Heart left ventricle (tissue), 16 donors: ENCODE measurements at places on chromosomes 13 and 19. TPM values are rescaled to one million over a fixed set of nuclear protein-coding genes. Genes with fewer than 3 reads are reported as not detected.

- peak; percentile 63 for DNase-seq
- no peaks in the 10 kb centered on the region for H3K36me3 ChIP-seq
- H3K27ac ChIP-seq: peak overlapping the region; percentile 76
- H3K27me3 ChIP-seq: peaks cover 27% of the 10 kb centered on the region
- no peaks in the 10 kb centered on the region for H3K4me1 ChIP-seq
Observed at GRCh38 chr19:45211751-45212381, 33.3 kb downstream of the BLOC1S3 start.

GPR12 gene
- 0.08 TPM for polyA plus RNA-seq

GRCh38 chr13:113886561-113887112 is 22.8 kb upstream of the GAS6 start:
- peaks cover 24% of the 10 kb centered on the region for H3K4me1 ChIP-seq
- no peak overlapping the region for H3K4me3 ChIP-seq
- DNase-seq: no peak
- no peaks in the 10 kb centered on the region for H3K36me3 ChIP-seq

AKAP8 gene
- polyA plus RNA-seq: 9.6 TPM

DNA sequence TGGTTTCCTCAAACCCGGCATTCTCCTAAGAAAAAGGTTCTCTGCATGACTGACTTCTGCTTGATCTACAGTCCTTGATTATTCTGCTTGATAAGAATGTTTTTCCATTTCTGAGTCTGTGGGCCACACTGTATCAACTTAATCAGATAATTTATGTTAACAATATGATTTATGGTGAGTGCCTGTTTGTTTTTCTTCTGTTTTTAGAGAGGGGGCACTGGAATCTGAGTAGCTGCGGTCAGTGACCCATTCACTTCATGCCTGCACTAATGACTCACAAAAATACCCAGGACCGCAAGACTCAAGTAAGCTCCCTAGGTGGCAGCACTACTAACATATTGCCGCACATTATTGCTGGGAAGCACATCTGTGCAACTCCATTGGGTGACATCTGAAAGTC is 542.3 kb upstream of the ATXN8OS start:
- no peaks in the 10 kb centered on the region for H3K27me3 ChIP-seq
- H3K36me3 ChIP-seq: no peaks in the 10 kb centered on the region
- no peak overlapping the region for H3K4me3 ChIP-seq
- no peaks in the 10 kb centered on the region for H3K4me1 ChIP-seq
- no peak overlapping the region for H3K27ac ChIP-seq

DNA sequence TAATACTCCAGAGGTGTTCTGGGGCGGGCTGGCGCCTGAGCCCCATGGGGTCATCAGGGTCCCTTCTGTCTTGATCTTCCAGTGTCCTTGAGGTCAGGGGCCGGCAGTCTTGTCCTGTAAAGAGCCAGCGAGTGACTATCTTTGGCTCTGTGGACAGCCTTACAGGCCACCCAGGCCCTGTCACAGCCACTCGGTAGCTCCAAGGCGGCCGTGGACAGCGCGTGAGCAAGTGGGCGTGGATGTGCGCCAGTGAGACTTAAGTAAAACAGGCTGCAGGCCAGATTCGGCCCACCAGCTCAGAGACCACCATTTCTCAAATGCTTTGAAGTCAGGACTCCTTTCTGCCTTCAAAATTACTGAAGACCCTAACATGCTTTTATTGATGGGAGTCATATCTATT is 3.7 kb downstream of the ZNF444 start:
- no peaks in the 10 kb centered on the region for H3K4me1 ChIP-seq
- H3K4me3 ChIP-seq: no peak overlapping the region
- no peaks in the 10 kb centered on the region for H3K36me3 ChIP-seq
- H3K27ac ChIP-seq: peak overlapping the region; percentile 30
- H3K27me3 ChIP-seq: no peaks in the 10 kb centered on the region

CRX gene
- not detected for polyA plus RNA-seq

DNA sequence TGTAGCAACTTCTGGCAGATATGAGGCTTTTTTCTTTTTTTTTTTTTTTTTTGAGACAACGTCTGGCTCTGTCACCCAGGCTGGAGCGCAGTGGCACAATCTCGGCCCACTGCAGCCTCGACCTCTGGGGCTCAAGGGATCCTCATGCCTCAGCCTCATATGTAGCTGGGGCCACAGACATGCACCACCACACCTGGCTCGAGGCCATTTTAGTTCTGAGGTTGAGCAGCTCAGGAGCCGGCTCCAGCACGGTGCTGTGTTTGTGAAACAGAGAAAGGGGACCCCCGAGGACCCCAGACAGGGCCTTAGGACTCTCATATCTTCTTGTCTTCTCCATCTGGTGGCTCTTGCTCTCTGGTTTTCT is 3.4 kb upstream of the FLT3LG start:
- H3K27ac ChIP-seq: no peak overlapping the region
- peaks cover 48% of the 10 kb centered on the region for H3K4me1 ChIP-seq
- DNase-seq: no peak
- H3K36me3 ChIP-seq: no peaks in the 10 kb centered on the region
- H3K27me3 ChIP-seq: no peaks in the 10 kb centered on the region
- H3K4me3 ChIP-seq: no peak overlapping the region

GRCh38 chr19:19459707-19460251 is 54.3 kb downstream of the GATAD2A start:
- no peaks in the 10 kb centered on the region for H3K27me3 ChIP-seq
- peak overlapping the region; percentile 65 for H3K27ac ChIP-seq
- DNase-seq: no peak
- no peaks in the 10 kb centered on the region for H3K36me3 ChIP-seq

GRCh38 chr19:18846862-18847548 is 15.2 kb downstream of the UPF1 start:
- no peak overlapping the region for H3K4me3 ChIP-seq
- peaks cover 21% of the 10 kb centered on the region for H3K36me3 ChIP-seq
- H3K4me1 ChIP-seq: peaks cover 74% of the 10 kb centered on the region
- H3K27ac ChIP-seq: peak overlapping the region; percentile 83
- no peaks in the 10 kb centered on the region for H3K27me3 ChIP-seq
- peak; percentile 79 for DNase-seq
